ENCODE measurements at places on chromosomes 6 and 20. TPM values are rescaled to one million over a fixed set of nuclear protein-coding genes. Genes with fewer than 3 reads are reported as not detected.
A peak's percentile ranks its signal among the peaks of the same experiment; 100 is the strongest.

The MCM3 gene
- 54.2 TPM for total RNA-seq

The CRYBG1 gene
- 8.2 TPM for total RNA-seq

The PHACTR3 gene
- not detected for total RNA-seq

DNA sequence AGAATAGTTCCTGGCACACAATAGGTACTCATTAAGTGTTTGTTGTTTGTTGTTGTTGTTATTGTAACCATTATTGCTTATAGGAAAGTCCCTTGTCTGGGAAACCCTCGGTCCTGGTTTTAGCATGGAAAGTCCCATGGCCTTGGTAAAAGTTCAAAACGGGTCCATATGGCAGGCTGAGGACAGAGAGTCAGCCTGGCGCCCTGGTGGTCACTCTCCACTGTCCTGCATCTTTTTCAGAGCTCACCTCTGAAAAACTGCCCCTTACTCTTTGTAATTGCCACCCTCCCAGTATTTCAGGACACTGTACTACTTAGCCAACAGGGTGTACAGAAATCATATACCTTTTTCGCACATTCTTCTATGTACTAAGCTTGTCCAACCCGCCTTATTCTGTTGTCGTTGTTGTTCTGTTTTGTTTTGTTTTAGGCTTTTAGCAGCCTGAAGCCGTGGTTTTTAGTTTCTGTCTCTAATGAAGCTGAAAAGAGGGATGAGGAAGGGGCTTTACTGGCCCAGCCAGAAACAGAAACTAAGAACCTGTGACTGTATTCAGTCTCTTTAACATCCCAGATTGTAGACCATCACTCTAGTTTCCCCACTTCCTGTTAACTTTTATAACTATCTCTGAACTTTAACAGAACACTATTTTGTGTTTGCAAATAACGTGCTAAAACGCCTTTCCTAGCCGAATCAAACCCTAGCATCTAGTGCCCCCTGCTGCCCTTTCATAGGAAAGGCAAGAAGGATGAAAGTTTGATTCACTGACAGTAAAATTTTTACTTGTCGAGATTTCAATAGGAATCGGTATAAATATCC lies 7.6 kb upstream of the TMEM14A start:
- DNase-seq, result peak; percentile 57

GRCh38 chr20:46367234-46367633 lies 39.2 kb downstream of the ELMO2 start:
- DNase-seq, result no peak

DNA sequence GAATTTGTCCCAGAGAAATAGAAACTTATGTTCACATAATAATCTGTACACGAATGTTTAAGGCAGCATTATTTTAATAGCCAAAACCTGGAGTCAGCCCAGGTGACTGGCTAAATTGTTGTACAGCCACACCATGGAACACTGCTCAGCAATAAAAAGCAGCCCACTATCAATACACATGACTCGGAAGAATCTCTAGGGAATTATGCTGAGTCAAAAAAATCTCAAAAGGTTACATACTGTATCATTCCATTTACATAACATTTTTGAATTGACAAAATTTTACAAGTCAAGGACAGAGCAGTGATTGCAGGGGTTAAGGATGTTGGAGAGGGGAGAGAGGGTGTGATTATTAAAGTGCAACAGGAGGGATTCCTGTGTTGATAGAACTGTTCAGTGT lies 163.4 kb downstream of the UBE3D start:
- DNase-seq, result no peak

- DNase-seq, result no peak
Measured at GRCh38 chr20:51233345-51233744, 210.4 kb upstream of the KCNG1 start.

DNA sequence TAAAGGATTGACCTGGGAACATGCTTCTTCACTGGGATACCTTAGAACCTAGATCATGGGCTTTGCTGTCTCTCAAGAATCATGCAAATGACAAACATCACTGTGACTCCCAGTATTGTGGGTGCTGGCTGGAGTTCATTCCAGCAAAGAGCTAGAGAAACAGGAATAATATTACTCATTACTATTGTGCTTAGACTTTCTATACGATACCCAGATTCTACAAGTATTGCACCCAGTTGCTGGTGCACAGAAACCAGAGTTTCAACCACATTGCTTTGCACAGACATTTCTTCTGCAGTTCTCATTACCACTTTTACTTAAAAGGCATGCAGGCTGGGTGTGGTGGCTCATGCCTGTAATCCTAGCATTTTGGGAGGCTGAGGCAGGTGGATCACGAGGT lies 220.4 kb upstream of the ZNF217 start:
- no peak for DNase-seq

GRCh38 chr20:4153251-4153650 lies 137.9 kb upstream of the RNF24 start:
- no peak for DNase-seq

DNA sequence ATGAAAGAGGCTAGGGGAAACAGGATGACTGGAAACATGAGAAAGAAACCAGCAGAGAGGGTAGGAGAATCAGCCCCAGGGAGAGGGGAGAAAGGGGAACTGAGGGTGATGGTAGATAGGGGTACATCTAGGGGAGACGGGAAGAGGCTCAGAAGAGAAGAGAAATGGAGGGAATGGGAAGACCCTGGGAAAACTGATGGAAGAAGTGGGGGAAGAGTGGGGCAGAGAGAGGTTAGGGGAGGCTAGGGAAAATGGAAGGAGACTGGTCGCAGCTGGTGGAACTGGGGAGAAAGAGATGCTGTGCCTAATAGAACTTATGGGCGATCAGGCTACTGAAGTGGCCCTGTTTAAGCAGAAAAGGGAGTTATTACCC lies 548 bp downstream of the PROCR start:
- no peak for DNase-seq

- DNase-seq, result no peak
Measured at GRCh38 chr6:11942185-11942864, 69.8 kb upstream of the HIVEP1 start.

DNA sequence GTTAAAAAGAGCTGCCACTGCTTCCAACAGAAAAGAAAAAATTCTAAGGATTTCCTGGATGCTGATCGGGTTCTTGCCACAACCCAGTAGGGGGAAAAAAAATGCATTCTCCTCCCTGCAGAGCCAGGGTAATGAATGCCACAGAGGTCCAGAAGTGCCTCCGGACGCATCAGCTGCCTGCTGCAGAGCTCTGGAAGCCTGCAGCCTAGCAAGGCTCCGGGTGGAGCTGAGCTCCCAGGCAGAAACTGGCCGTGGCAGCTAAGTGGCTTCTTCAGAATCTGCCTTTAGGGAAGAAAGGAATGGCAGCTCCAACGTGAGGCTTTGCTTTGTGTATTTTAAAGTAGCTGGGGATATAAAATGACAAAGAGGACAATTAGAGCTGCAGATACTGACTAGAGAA lies 155.0 kb downstream of the CFAP61 start:
- DNase-seq, result no peak

- no peak for DNase-seq
Measured at GRCh38 chr6:18388271-18388670, 1.1 kb downstream of the RNF144B start.

DNA sequence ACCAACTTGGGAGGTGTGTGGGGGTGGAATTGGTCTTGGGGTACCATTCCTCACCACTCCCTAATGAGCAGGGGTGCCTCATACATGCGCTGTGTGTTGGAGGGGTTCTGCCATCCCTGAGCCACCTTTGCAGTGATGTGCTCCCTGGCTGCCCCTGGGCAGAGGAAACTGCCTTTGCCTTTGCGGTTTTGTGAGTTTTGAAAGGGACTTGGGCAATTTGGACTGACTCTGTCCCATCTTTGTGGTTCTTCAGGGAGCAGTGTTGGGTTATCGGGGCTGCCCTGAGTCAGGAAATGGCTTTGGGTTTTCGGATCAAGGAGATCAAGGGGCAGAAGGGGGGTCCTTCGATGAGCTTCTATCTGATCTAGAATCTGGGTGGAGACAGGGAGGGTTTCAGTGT lies 3.9 kb upstream of the PHACTR3 start:
- no peak for DNase-seq

GRCh38 chr20:45878076-45878761 lies 2.8 kb upstream of the ZSWIM1 start:
- DNase-seq, result no peak

- DNase-seq, result no peak
Measured at GRCh38 chr6:116369964-116370759, 585 bp upstream of the DSE start.

DNA sequence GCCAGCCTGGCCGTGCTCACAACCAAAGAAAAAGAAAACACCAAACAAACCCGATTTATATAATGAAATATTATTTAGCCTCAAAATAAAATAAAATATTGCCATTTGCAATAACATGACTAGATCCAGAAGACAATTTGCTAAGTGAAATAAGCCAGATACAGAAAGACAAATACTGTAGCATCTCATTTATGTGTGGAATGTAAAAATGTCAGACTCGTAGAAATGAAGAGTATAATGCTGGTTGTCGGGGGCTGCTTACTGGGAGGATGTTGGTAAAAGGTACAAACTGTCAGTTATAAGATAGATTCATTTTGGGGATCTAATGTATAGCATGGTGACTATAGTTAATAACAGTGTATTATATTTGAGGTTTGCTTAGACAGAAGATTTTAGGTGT lies 269.7 kb downstream of the THBS2 start:
- DNase-seq, result no peak

DNA sequence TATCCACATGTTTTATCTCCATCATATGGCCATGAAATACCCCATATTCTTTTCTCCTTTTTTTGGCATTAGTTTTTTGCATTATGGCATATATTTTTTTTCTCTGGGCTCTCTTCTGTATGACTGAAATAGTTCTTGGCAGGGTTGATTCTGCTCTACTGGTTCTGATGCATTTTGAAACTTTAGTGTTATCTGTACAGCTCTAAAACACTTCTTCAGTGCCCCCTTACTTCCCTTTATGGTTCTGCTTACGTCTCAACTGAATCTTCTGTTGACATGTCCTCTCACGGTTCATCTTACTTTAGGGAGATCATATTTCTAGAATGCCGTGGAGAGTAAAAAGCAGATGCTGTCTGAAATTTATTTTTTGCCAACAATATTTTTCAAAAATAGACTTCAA lies 23.2 kb upstream of the TXNDC5 start:
- DNase-seq, result no peak

- DNase-seq, result peak; percentile 76
Measured at GRCh38 chr6:111603040-111603439, 2.6 kb downstream of the TRAF3IP2 start.

- DNase-seq, result peak; percentile 45
Measured at GRCh38 chr6:13303668-13304017, 24.7 kb downstream of the TBC1D7 start.

DNA sequence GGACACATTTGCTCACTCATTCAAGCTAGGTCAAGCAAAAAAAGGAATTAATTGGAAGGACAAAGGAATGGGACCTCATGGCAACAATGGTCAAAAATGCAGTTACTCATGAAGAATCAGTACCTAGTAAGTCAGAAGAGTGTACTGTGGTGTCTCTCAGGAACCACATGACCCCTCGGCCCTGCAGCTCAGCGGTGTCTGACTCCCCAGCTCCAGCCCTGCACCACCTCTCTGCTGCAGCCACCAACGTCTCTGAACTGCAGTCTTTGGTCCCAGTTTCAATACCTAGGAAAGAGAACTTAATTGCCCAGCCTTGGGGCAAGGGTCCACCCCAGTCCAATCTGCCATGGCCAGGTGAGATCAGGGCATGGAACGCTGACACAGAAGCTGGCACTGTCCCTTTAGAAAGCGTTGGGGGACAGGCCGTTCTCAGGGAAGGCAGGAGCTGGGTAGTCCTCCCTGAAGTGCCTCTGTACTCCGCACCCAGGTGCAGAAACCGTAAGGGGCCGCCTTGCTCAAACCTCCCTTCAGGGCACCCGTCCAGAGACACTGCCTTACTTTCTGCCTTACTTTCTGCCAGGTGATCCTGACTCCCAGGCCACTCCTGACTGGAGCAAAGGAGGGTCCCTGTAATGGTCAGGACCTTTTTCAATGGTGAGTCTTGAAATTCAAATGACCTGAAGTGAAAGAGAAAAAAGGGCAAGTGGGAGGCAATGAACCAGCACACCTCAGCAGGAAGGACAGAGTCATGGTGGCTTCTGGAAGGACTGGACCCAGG lies 13.2 kb upstream of the NELFCD start:
- DNase-seq, result no peak

DNA sequence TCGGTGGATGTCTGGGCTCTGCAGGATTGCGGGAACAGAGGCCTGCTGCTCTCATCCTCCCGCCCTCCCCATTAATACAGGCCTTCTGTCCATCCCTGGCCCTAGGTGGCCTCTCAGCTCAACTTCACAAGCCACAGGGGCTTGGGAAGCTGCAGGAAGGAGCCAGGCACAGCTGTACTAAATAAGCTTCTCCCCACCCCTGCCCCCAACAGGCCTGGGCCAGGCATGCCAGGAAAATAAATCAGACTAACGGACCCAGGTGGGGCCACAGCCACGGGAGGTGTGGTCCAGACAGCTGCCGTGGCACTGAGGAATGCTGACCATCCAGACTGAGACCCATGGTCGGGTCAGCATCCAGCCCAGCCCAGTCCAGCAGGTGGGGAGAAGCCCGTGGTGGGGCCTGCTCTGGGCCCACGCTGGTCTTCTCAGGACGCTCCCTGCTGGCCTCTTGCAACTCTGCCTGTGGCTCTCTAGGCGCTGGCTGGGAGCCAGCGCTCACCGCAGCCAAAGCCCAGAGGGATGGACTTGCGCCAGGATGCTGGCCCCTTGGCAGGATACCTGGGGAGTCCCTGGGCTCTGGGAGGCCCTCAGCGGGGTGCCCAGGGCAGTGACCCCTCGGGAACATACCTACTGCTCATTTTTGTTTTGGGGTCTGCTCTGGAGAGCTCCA lies 8.6 kb upstream of the YTHDF1 start:
- DNase-seq, result no peak

GRCh38 chr6:50935442-50935841 lies 116.8 kb downstream of the TFAP2B start:
- no peak for DNase-seq
